ENCODE measurements at places on chromosomes 13 and 19.

DNA sequence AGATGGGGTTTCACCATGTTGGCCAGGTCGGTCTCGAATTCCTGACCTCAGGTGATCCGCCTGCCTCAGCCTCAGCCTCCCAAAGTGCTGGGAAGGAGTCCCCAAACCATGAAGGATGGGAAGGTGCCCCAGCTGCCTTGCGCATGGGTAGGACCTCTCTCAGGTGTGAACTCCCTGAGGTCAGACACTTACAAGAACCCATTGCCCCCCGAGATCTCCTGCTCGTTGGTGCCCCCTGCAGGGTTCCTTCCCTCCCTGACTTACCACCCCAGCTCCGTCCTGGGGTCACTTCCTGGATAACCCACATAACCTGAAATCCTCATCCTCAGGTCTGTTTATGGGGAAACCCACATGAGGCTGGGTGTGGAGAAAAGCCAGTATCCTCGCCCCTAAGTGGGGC is 41.7 kb downstream of the UNC13A start:
- peak; percentile 60 for DNase-seq

DNA sequence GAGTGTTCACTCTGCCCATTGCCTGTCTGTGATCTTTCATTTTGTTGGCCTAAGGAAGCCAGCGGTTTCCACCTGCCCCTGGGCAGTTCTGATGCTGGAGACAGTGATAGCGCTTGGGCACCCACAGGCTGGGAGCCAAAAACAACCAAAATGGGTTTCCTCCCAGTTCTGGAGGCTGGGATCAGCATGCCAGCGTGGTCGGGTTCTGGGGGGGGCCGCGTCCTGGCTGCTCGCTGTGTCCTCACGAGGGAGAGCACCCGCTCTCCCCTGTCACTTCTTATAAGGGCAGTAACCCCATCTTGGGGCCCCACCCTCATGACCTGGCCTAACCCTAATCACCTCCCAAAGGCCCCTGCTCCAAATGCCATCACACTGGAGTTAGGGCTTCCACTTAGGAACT is 67.9 kb downstream of the RAB20 start:
- no peak for DNase-seq

DNA sequence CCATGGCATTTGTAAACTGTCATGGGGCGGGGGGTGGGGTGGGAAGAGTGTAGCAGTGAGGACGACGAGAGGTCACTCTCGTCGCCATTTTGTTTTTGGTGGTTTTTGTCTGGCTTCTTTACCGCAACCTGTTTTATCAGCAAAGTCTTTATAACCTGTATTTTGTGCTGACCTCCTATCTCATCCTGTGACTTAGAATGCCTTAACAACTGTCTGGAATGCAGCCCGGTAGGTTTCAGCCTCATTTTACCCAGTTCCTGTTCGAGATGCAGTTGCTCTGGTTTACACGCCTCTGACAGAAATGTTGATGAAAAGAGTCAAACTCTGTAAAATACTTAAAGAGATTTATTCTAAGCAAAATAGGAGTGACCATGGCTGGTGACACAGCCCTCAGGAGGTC is 852.0 kb downstream of the DACH1 start:
- no peak for DNase-seq

DNA sequence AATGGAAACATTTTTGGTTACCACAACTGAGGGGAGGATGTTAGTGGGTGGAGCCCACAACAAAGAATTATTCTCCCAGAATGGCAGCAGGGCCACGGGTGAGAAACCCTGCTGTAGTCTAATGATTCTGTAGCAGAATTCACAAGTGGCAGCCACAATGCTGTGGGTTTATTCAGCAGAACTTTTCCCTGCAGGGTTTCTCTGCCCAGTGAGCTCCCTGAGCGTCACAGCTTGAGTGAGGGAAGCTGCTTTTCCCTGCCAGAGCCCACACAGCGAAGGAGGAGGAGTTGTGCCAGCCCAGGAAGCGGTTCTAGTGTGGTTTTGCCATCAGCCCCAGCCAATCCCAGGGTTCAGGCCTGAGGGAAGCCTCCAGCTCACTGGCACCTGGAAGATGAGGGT is 4.4 kb downstream of the ATP12A start:
- DNase-seq: peak; percentile 61

GRCh38 chr13:94608586-94608985 is 6.9 kb downstream of the GPR180 start:
- DNase-seq: no peak

All from endodermal cell (in vitro differentiated cells).